Stimulated activated CD8-positive, alpha-beta memory T cell treated with anti-CD3 and anti-CD28 coated beads, Interleukin-15, amount 100 ng/mL, for 4 hours (primary cell): ENCODE measurements at places on chromosomes 1 and 21.

- DNase-seq = no peak
These were observed 23.9 kb downstream of the FTCD start for GRCh38 chr21:46131588-46131837.

- DNase-seq = peak; percentile 60
These were observed 3.5 kb upstream of the ARID1A start for GRCh38 chr1:26692211-26692792.

DNA sequence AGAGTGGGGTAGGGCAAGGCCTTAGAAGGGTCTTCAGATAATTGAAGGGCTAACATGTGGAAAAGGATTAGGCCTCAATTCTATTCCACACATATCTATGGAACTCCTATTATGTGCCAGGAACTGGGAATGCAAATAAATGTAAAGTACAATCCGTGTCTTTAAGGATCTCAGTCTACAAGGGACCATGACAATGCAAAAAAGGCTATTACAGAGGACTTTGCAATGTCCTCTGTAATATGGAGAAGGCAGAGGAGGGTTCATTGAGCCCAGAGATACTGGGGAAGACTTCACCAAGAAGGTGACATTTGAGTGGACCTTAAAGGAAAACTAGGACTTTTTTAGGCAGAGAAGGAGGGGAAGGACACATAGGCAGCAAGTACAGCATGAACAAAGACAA is 4.5 kb upstream of the SCMH1 start:
- no peak for DNase-seq

DNA sequence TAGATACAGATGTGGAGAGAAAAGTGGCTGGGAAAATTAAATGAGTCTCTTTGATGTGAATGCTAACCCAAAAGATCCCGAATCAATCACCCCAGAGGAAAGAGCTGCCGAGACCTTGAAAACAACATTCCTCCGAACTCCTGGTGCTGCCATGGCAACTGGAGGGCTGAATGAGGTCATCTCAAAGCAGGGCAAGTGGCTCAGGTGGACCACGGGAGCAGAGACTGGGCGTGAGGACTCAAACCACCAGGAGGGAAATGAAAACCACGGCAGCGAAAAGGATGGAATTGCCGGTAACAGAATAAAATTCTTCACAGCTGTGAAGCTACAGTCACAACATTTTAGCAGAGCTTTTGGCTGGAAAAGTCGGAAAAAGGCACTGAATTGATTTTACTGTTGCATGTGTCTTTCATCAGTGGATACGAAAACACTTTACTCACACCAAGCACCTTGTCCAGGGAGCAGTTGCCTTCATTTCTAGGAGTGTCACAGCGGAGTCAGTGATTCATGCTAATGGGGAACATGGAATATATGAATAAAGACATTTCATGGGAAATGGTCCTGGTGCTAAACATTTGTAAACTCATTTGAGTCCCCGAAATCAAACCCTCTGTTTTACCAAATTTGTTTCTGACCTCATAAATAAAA is 23.2 kb upstream of the BECN2 start:
- DNase-seq = no peak

DNA sequence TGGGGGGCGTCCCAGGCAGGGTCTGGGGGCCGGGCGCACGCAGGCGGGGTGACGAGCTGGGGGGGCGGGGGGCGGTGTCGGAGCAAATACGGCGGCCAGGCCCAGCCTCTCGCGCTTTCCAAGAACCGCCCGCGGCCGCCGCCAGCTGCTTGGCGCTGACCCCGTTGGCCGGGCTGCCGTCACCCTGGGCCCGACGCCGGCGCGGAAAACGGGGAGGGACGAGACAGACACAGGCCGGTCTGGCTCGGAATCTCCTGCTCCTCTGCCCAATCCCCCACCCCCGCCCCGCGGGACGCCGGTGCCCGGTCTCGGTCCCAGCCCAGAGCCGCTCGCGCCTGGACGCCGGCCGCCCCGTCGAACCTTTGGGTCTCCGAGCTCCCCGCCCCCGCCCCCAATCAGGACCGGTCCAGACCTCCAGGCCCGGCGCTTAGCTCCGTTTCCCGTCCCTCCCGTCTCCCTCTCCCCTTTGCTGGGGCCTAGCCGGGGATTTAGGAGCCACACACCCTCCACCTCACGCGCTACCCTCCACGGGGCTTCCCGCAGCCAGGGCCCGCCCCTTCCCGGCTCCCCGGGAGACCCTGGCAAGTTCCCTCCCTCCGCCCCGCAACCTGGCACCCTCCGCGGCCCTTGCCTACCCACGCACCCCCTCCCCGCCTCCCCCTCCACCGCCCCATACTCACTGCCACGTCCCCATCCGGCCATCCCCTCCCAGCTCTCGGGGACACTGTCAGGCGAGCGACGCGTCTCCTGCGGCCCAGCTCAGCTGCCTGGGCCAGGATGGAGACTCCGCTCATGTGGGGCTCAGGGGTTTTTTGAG is 800 bp upstream of the MMP23B start:
- no peak for DNase-seq

DNA sequence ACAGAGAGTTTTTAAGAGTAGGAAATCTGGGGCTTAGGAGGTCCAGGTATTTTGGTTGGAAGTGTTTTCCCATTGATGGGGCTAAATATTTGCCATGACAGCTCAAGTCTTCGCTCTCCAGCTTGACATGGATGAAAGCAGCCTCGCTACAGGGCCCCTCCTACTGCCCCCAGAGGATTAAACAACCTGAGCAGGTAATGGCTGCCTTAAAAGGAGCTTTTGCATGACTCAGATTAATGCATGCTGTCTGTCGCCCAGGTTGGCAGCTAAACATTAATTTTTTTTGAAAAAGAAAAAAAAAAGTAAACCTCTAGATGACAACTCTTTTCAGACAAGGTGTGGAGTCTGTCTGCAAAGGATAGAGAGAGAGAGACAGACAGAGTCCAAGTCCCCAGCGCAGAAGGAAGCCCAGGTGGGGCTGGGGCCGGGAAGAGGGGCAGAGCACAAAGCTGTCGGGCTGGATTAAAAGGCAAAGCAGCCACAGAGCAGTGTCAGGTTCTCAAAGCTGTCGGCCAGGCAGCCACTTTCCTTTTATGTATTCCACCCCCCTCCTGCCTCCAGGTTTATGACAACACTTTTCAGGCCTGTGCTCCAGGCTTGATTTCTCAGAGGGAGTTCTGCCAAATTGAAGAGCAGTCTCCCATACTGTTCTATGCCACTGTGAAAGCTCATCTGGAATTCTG is 127.9 kb downstream of the CLIC6 start:
- no peak for DNase-seq

DNA sequence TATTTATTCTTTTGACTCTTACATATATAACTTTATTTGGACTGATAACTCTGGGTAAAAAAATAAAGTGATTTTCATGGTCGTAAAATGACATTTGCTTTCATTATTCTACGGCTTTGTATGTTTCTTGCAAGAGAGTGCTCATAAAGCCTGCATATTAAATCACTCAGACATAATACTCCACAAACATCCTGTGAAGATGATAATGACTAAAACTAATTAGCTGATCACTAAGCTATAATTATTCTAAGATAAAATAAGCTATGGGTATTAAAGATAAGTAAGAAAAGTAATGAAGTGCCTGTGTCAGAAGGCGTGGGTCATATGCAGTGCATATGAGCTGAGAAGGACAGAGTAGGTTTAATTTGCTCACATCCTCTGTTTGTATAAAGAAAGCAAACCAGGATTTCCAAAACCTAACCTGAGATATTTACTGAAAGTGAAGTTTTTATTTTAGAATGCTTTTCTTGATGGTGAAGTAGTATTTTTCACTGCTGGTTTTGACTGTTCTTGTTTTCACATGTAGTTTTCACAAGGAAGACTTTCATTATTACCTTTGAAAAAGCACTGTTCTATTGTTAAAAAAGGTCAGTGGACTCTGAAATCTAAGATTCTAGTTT is 278.8 kb downstream of the AMY1C start:
- DNase-seq = no peak

DNA sequence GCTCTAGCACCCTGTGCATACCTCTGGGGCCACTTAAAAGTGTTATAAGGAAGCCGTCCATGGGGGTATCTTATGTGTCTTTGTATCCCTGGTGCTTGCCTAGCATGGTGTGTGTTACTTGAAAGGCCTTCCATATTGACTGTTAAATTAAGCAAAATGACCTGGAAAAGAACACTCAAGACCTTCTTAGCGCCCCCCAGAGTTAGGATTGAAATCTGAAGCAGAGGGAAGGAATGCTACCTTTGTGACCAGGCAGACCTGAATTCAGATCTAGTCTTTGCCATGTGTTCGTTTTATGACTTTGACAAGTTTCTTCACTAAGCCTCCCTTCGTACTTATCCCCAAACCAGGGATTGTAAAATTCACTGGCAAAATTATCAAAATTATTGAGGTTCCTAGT is 59.9 kb downstream of the SLC22A15 start:
- DNase-seq = no peak

DNA sequence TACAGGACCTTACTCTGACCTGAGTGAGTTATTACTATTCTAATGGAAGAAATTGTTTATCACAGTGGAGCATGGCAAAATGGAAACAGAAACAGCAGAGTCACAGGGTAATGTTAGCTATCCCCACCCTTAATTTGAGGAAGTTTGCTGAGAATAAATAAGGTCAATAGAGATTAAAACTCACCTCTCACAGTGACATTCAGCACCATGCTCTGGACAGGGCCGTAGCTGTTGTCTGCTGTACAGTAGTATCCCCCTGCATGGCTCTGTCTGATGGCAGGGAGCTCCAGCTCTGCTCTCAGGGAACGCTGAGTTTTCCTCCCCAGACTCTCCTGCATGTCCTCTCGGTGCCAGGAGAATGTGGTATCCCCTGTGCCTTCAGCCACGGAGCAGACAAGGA is 11.9 kb downstream of the FCRL4 start:
- DNase-seq = no peak

DNA sequence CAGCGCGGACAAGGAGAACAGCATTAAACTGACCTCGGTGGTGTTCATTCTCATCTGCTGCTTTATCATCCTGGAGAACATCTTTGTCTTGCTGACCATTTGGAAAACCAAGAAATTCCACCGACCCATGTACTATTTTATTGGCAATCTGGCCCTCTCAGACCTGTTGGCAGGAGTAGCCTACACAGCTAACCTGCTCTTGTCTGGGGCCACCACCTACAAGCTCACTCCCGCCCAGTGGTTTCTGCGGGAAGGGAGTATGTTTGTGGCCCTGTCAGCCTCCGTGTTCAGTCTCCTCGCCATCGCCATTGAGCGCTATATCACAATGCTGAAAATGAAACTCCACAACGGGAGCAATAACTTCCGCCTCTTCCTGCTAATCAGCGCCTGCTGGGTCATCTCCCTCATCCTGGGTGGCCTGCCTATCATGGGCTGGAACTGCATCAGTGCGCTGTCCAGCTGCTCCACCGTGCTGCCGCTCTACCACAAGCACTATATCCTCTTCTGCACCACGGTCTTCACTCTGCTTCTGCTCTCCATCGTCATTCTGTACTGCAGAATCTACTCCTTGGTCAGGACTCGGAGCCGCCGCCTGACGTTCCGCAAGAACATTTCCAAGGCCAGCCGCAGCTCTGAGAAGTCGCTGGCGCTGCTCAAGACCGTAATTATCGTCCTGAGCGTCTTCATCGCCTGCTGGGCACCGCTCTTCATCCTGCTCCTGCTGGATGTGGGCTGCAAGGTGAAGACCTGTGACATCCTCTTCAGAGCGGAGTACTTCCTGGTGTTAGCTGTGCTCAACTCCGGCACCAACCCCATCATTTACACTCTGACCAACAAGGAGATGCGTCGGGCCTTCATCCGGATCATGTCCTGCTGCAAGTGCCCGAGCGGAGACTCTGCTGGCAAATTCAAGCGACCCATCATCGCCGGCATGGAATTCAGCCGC is 2.5 kb downstream of the S1PR1 start:
- DNase-seq = no peak

DNA sequence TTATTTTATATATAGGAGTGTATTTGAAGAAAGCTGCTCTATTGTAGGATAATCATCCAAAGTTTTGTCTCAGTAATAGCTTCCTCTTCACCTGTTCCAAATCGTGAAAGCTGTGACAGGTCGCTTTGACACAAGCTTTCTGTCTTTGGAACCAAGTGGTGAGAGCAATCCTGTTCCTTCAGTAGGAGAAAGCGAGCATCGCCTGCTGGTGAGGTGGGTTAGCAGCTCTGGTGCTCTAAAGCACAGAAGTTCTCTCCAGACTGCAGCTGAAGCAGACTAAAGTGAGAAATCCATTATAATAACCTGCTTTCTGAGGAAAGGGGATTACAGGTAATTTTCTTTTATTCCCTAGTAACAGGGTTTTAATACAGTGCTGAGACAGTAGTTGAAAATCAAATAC is 803.8 kb downstream of the ADGRL2 start:
- no peak for DNase-seq

DNA sequence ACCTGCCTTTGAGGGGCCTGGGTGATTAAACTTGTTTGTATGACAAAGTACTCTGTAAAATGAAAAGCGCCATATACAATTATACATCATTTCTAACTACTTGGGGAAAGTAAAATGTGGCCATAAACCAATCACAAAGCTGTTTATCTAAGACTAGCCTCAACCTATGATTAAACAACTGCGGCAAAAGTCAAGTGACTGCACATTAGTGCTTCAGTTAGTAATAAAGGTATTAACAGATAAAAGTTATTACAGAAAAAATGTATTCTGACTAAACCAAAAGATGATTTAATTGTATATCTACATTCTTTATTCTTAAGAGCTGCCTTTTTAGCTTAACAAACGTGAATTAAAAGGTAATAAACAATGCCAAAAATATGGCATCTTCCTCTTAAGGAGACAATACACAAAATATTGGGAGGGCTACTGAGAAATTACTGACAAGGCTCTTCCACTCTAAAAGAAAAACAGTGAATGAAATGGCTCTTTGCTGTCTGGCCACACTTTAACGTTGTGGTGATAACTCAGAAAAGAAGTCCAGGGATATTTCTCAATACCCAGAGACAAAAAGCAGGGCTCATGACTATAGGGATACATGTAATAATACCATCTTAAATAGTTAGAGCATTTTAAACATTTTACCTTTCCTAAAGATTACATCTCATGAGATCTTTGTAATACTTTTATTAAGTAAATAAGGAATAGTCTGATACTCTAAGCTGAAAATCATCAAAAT is 8.6 kb downstream of the ARHGAP29 start:
- no peak for DNase-seq

- DNase-seq = no peak
These were observed 290.4 kb downstream of the KCNT2 start for GRCh38 chr1:196317535-196318522.

DNA sequence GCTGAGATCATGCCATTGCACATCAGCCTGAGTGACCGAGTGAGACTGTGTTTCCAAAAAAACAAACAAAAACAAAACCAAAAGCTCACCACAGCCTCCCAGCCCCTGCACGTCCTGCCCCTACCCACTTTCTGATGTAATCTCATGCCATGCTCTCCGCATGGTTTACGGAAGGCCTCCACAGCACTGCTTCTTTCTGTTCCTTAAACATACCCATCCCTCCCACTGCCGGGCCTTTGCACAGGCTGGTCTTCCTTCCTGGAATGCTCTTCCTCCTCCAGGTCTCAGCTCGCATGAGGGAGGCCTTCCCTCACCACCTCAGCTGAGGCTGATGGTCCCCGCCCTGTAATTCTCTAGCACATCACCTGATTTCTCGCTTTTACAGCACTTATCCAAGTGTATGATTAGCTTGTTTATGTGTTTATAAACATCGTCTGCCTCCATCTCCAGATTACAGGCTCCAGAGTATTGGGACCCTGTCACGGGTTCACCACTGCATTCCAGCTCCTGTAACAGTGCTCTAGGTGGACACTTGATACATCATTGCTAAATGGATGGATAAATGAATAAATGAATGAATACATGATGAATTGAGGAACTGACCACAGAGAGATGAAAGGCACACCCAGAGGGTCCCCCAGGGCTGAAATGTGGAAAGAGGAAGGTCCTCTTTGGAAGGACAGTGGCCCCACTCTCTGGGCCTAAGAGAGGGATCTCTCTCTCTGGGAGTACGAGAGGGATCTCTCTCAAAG is 22.1 kb downstream of the TCEA3 start:
- DNase-seq = no peak

- DNase-seq = no peak
These were observed 101.9 kb downstream of the PLPP3 start for GRCh38 chr1:56477164-56478111.
